ENCODE measurements at places on chromosomes 16 and 17.

- peak overlapping the region; percentile 48 for H3K4me3 ChIP-seq
- H3K36me3 ChIP-seq: no peaks in the 10 kb centered on the region
- H3K4me1 ChIP-seq: peaks cover 14% of the 10 kb centered on the region
These were observed 11.1 kb downstream of the SCN4A start for GRCh38 chr17:63961355-63962212.

GRCh38 chr16:57920880-57921229, 50.1 kb downstream of the CNGB1 start:
- DNase-seq: no peak
- no peaks in the 10 kb centered on the region for H3K36me3 ChIP-seq

DNA sequence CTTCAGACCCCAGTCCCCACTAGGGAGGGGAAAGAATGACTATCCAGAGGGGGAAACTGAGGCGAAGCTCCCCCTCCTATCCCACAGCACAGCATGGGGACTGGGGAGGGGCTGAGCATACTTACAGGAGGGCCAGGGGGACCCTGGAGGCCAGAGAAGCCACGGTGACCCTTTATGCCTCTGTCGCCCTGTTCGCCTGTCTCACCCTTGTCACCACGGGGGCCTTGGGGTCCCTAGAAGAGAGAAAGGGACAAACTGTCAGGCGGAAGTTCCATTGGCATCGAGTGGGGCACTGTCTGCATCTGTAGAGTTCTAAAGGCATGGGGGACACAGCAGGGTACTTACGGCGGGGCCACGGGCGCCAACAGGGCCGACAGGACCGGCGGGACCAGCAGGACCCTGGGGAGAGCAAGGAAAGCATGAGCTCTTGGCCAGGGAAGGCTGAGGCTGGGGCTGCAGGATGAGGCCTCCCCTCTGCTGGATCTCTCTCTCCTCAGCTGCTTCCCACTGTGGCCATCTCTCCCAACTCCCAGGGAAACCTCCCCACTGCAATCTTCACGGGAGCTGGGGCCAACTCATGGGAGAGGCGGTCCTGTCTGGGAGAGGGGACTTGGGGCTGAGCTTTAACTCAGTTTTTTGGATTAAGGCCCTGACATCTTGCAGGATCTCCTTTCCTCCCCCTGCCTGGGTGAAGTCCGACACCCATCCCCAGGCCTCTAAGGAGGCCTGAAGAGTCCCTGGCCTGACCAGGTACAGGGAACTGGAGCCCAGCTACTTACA, 13.5 kb downstream of the COL1A1 start:
- H3K27me3 ChIP-seq: no peaks in the 10 kb centered on the region
- no peak overlapping the region for H3K27ac ChIP-seq
- no peak overlapping the region for H3K4me3 ChIP-seq
- peaks cover 14% of the 10 kb centered on the region for H3K4me1 ChIP-seq
- no peak for DNase-seq
- no peaks in the 10 kb centered on the region for H3K36me3 ChIP-seq

DNA sequence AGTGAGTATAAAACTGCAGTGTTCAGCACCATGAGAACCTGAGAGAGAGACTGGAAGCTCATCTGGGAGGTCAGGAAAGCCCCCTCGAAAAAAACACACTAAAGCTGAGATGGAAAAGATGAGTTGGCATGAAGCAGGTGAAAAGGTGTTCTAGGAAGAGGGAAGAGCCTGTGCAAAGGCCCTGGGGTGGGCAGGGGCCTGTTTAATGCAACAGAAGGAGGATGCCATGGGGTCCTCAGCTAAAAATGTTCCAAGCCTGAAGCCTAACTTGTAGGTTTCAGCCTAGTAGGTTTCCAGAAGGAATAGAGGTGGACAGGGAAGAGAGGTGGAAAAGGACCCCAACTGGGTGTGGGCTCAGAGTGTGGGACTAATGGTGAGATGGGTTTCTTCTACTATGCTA, 242.3 kb upstream of the ZFHX3 start:
- H3K27ac ChIP-seq: no peak overlapping the region
- no peak overlapping the region for H3K4me3 ChIP-seq
- peaks cover 79% of the 10 kb centered on the region for H3K27me3 ChIP-seq
- no peak for DNase-seq

DNA sequence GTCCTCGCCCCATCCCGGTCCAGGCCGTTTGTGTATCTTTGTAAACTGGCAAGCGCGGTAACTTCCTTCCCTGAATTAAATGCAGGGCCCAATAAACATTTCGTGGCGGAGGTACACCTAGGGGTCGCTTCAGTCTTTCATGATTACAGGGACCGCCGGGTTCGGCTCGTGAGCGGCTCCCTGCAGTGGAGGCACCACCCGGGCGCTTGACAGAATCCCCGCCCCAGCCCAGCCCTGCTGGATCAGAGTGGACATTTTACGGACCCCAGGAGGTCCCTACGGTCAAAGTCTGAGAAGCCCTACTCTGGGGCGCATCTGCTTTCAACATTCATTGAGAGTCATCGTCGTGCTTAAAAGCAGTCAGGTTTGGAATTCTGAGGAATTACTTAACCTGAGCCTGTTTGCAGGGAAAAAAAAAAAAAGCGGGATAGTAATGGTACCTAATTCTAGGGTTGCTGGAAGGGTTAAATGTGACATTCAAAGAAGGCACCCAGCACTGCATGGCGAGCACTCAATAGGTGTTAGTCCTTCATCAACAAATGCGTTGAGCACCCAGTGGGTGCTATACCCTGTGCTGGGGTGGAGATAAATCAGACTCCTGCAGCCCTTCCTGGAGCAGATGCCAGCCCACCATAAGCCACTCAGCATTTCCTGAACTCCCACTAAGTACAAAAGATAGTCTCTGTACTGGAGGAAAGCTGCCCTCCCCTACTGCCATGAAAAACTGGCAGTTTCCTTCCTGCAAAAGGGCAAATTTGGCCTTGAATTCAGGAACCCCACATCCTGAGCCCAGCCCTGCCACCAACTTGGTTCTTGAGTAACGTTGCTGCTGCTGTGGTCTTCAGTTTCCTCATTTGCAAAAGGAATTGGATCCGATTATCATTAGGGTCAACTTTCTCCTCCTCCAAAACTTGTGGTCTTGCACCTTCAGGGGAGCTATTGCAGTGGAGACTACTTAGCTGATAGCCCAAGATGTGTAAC, 658 bp upstream of the DUSP3 start:
- peak overlapping the region; percentile 81 for H3K4me3 ChIP-seq
- no peak for DNase-seq
- H3K4me1 ChIP-seq: peaks cover 14% of the 10 kb centered on the region
- peaks cover 20% of the 10 kb centered on the region for H3K27me3 ChIP-seq

DNA sequence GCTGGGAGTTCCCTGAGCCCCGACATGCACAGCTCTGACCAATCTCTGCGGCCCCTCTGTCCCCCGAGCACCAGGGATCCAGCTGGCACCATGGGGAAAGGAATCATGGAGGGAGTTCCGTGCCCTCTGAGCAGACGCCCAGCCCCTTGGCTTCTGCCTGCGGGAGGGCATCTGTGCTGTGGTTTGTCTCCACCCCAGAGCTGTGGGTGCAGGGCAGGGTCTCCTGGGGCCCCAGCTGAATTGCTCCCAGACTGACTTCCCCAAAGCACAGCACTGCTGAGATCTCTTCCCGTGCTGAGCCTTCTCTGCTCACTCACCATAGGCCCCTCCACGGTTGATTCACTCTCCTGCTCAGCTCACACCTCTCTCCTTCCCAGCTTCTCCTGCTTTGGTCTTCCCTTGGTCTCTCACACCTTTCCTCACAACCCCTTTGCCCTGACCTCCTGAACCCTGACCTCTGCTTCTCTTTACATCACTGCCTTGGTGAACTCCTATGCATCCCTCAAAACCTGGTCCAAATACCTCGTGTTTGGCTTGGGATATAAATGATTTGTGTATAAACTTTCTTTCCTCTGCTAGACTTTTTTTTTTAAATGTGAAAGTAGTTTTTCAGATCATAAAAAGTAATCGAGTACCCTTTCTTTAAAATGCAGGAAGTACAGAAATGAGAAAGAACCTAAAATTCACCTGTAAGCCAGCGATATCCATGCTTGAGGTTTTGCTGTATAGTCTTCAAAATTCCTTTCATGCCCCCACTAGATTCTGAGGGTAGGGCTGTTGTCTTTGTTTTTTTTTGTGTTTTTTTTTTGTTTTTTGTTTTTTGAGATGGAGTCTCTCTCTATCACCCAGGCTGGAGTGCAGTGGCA, 265.3 kb downstream of the SEC14L1 start:
- H3K27me3 ChIP-seq: no peaks in the 10 kb centered on the region
- H3K27ac ChIP-seq: no peak overlapping the region
- no peak for DNase-seq
- no peaks in the 10 kb centered on the region for H3K36me3 ChIP-seq

GRCh38 chr16:2769675-2770056, 7.4 kb downstream of the ELOB start:
- H3K4me1 ChIP-seq: no peaks in the 10 kb centered on the region
- H3K27ac ChIP-seq: no peak overlapping the region
- H3K36me3 ChIP-seq: peaks cover 34% of the 10 kb centered on the region
- no peak for DNase-seq
- no peak overlapping the region for H3K4me3 ChIP-seq

DNA sequence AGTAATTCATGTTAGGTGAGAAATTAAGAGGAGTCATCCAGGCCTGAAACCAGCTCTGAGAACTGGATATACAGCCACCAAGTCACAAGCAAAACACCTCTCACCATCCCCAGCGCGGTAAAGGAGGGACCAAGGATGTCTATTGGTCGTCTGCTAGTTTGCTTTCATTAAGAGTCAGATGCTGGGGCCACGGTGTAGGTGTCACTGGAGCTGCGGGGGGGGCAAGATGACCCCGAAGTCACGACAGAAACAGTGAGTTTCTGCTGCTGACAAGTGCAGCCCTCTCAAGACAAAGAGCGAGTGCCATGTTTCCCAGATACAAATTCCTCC, 790 bp downstream of the NCBP3 start:
- H3K36me3 ChIP-seq: 0 out of 2 replicates have a peak, but pooled peaks cover 2% of the 10 kb centered on the region
- peaks cover 10% of the 10 kb centered on the region for H3K4me1 ChIP-seq
- peak; percentile 30 for DNase-seq

DNA sequence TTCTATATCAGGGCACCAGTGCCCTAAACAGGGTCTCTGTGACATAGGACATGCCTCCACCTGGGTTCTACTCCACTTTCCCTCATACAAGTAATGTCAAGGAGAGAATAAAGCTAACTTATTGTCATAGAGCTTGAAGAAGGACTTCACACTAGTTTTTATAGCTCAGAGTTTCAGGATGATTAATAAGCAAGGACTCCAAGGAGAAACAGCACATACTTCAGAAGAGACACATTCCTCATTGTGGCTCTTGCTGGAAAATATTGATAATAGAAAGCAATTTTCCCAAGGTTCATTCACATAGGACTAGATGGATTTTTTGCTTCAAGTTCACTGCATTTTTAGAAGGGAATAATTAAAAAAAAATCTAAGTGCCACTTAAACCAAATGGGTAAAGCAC, 133.3 kb downstream of the CA10 start:
- H3K4me3 ChIP-seq: no peak overlapping the region
- no peaks in the 10 kb centered on the region for H3K27me3 ChIP-seq
- H3K36me3 ChIP-seq: no peaks in the 10 kb centered on the region
- H3K4me1 ChIP-seq: no peaks in the 10 kb centered on the region

- DNase-seq: peak; percentile 32
- no peak overlapping the region for H3K27ac ChIP-seq
- H3K4me3 ChIP-seq: no peak overlapping the region
- no peaks in the 10 kb centered on the region for H3K36me3 ChIP-seq
These were observed 157.1 kb downstream of the RGS9 start for GRCh38 chr17:65294181-65294719.

DNA sequence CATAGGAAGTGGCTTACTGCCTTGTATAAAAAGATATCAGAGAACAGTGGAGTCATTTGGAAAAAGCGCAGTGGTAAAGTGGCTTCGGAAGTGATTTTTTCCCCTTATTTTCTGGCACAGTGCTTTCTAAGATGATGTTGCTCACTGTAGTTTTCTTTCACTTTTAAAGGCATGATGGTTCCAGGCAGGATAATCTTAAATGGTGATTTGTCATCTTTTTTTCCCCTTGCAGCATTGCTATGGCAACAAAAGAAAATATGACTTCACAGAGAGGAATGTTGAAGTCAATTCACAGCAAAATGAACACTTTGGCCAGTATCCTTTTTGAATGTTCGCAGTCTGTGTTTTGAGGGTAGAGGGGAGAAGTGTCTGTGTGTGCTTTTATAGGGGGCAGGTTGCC, 42.5 kb downstream of the GOSR1 start:
- no peaks in the 10 kb centered on the region for H3K4me1 ChIP-seq
- no peaks in the 10 kb centered on the region for H3K27me3 ChIP-seq
- no peak overlapping the region for H3K4me3 ChIP-seq
- no peak overlapping the region for H3K27ac ChIP-seq
- no peak for DNase-seq

- no peak overlapping the region for H3K27ac ChIP-seq
- H3K4me3 ChIP-seq: no peak overlapping the region
- peaks cover 34% of the 10 kb centered on the region for H3K4me1 ChIP-seq
- no peaks in the 10 kb centered on the region for H3K27me3 ChIP-seq
- H3K36me3 ChIP-seq: no peaks in the 10 kb centered on the region
These were observed 9.1 kb downstream of the RMI2 start for GRCh38 chr16:11354407-11354732.

DNA sequence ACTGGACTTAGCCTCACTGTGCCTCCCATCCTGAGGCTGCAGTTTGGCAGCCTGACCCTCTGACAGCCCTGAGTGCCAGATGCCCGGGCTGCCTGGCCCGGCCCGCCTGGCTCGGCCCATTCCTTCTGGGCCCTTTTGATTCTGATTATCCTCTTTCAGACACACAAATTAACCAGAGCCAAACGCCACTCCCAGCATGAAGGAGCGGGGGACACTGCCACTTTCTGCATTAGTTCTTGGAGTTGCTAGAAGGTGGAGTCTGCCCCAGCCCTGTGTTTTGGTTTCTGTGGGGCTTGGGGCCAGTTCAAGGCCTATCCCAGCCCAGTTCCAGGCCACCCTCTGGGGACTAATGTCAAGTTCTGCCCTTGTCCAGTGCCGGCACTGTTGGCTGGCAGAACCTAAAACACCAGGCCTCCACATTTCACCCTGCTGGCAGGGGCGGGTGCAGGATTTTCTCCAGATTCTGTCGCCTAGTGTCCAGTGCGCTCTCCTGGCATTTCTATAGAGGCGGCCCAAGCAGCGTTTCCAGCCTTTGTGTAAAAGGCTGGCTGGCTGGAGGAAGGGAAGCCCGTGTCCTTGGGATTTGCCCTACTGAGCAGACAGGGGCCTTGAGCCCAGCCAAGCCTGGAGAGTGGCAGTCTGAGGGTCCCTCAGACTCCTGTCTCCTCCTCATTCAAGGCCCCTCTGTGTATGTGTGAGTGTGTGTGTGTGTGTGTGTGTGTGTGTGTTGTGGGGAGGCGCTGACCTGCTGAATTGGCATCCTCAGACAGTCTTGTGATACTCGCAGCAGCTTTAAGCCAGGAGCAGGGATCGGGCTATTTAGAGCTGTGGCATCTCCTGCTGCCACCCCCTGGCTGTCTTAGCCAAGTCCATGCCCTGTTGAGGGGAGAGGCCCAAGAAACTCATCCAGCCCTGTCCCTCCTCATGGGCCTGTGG, 21.4 kb downstream of the PLCD3 start:
- H3K36me3 ChIP-seq: no peaks in the 10 kb centered on the region
- DNase-seq: no peak
- no peaks in the 10 kb centered on the region for H3K27me3 ChIP-seq
- no peak overlapping the region for H3K4me3 ChIP-seq
- H3K4me1 ChIP-seq: no peaks in the 10 kb centered on the region

- no peak overlapping the region for H3K27ac ChIP-seq
- H3K4me1 ChIP-seq: no peaks in the 10 kb centered on the region
- H3K36me3 ChIP-seq: peaks cover 7% of the 10 kb centered on the region
- no peaks in the 10 kb centered on the region for H3K27me3 ChIP-seq
These were observed 8.0 kb downstream of the POLR3K start for GRCh38 chr16:45454-45853.

Measured in PC-9 (cell line).